Endothelial cell of umbilical vein (primary cell): ENCODE measurements at places on chromosomes 11 and 22. TPM values are rescaled to one million over a fixed set of nuclear protein-coding genes. Genes with fewer than 3 reads are reported as not detected.

Gene CNIH2
- 0.78 and 1.2 TPM in 2 replicates for total RNA-seq

Gene KCNQ1OT1
- 1.5 and 1.8 TPM in 2 replicates for total RNA-seq

Gene OR8D4
- total RNA-seq = not detected in 2 replicates

Gene BBS1
- 29.5 and 32.9 TPM in 2 replicates for total RNA-seq

Gene BIK
- 0.49 TPM in 1 of 2 replicates, not detected in the other for total RNA-seq

Gene SYT8
- total RNA-seq = not detected in 2 replicates

Gene GPR137
- total RNA-seq = 42.5 and 46.0 TPM in 2 replicates

Gene SORL1
- total RNA-seq = 0.16 and 0.31 TPM in 2 replicates

Gene DEFB131B
- total RNA-seq = not detected in 2 replicates
